Esophagus muscularis mucosa (tissue), 4 donors: ENCODE measurements at places on chromosomes 13 and 19. TPM values are rescaled to one million over a fixed set of nuclear protein-coding genes. Genes with fewer than 3 reads are reported as not detected.

DNA sequence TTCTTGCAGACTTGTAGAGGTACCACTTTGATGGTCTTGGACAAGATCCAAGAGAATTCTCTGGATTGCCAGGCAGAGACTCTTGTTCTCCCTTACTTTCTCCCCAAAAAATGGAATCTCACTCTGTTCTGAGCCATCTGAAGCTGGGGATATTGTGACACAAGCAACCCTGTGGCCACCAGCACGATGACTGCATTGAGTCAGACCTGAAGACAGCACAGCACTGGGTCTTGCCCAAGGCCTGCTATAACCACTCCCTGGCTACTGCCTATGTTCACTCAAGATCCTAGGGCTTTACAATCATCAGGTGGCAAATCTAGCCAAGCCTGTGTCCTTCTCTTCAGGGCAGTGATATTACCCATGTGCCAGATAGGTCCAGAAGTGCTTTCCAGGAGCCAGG is 202.5 kb upstream of the SERP2 start:
- peak; percentile 50 for DNase-seq

DNA sequence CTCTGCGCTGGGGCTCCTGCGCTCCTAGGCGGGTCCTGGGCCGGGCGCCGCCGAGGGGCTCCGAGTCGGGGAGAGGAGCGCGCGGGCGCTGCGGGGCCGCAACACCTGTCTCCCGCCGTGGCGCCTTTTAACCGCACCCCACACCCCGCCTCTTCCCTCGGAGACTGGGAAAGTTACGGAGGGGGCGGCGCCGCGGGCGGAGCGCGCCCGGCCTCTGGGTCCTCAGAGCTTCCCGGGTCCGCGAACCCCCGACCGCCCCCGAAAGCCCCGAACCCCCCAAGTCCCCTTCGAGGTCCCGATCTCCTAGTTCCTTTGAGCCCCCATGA is at the start of gene GJB2:
GJB2 (minus strand) TSS at position 103 of the 326 bp plus-strand sequence. CDS start 3,357 bp downstream, outside the sequence.
- no peak for DNase-seq

DNA sequence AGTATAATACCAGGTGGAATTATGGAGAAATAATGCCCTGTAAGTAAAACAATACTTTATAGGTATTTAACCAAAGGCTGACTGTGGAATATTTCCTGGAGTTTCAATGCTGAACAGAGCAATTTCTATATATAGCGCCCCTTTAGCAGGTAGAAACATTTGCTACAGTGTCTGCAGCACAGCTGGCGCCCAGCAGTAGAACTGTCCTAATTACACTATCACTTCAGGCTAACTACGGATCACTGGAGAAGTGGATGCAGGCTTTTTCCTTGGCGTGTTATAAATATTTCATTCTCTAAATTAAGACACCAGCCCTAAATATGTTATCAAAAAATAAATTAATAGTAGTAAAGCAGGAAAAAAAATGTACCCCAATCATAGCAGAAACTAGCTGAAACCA is 3.1 kb downstream of the SHISA2 start:
- no peak for DNase-seq

DNA sequence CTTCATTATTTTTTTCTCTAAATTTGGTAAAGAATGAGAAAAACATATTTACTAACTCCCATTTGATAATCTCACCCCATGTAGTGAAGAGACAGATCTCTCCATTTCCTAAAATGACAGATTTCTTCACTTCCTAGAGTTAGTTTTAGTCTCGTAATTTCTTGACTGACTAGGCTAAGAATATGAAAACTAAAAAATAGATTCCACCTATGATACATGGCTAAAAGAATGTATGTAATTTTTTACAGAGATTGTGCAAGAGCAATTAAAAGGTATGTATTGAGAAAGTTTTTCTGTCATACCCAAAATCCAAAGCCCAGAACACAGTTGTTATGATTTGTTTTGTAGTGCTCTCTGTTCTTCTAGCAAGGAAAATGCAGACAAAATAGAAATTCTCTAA is 9.5 kb downstream of the NALCN start:
- DNase-seq: no peak

DNA sequence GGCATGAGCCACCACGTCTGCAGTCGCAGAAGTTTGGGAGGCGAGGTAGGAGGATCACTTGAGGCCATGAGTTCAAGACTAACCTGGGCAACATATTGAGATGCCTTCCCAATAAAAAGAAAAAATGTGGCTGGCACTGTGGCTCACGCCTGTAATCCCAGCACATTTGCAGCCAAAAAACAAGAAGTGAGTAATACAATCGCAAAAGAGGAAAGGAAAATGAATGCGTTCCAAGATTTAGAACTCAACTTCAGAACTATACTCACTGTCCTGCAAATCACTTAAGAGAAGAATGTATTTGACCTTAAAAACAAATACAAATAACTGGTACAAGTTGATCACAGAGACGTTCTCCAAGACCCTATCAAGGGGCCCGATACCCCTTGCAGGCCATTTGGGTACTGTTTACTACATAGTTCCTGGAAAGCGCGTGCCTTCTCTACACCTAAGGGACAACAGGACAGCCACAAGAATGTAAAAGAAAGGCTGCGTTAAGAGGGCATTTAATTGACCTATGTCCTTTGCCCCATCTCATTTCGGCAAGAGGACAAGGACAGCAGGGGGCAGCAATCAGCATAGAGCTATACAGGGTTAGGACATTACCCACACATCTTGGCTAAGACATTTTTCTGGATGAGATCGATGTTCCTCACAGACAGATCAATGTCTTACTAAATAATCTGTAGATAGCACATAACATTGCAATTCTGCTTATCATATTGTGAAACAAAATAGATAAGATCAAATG is 41.3 kb downstream of the FLT3 start:
- DNase-seq: no peak

- no peak for DNase-seq
Observed at GRCh38 chr13:71939186-71939585, 72.2 kb upstream of the DACH1 start.

GRCh38 chr19:56189785-56190184 is 7.8 kb downstream of the ZSCAN5B start:
- no peak for DNase-seq

GRCh38 chr13:106657104-106657503 is 89.2 kb upstream of the ARGLU1 start:
- no peak for DNase-seq

GRCh38 chr13:22428188-22428828 is 752.5 kb upstream of the SGCG start:
- DNase-seq: no peak

- no peak for DNase-seq
Observed at GRCh38 chr13:87498681-87499080, 172.5 kb upstream of the SLITRK5 start.

GRCh38 chr19:18987456-18987855 is 45.9 kb downstream of the SUGP2 start:
- DNase-seq: no peak

DNA sequence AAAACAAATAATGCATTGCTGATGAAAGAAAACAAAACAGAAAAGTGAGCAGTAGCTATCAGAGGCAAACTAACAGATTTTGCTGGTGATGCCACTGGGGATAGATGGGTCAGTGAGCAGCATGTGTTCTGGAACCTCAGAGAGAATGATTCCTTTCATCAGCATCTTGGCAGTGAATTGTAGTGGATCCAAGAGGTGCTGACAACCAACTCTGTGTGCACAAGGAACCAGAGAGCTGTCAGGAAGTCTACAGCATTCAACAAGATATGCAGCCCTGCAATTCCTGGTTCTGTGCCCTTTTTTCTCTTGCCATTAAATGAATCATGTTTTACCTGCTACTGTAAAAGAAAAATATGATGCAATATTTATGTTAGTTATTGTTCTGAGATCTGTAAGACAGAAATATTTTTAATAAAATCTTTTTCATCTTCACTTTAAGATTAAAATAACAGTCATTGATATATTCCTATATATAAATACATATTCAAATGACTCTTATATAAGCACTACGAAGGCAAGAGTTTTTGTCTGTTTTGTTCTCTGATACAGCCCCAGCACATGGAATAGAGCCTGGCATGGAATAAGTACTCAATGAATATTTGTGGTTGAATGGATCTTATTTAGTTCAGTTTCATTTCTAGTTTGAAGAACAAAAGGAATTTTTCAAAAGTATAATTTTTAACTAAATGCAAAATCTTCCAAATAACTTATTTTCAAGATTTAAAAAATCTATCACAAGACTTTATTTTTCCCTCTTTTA is 80.8 kb downstream of the FREM2 start:
- no peak for DNase-seq

DNA sequence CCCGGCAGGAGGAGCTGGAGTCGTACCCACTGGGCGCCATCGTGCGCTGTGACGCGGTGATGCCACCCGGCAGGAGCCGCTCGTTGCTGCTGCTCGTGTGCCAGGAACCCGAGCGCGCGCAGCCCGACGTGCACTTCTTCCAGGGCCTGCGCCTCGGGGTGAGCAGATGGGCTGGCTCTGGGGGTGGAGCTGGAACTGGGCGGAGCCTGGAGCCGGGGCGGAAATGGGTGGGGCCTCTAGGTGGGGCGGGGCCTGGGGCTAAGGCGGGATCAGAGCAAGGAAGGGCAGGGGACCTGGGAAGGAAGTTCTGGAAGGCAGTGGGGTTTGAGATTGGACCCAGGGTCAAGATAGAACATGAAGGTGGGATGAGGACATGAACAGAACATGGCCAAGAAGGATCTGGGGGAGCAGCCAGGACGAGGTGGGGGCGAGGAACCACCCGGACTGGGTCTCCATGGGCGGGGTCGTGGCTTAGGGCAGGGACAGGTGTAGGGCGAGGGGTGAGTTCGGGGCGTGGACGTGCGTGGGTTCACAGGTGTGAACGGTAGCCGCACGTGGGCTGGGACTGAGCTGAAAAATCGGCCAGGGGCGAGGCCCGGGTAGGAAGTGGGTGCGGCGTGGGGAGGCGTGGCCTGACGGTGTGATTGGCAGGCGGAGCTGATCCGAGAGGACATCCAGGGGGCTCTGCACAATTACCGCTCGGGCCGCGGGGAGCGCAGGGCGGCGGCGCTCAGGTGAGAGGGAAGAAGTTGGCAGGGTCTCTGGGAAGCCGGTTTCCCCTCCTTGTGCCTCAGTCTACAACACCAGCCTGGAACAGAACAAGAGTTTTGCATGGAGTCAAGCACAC is 4.7 kb downstream of the EPS8L1 start:
- no peak for DNase-seq

DNA sequence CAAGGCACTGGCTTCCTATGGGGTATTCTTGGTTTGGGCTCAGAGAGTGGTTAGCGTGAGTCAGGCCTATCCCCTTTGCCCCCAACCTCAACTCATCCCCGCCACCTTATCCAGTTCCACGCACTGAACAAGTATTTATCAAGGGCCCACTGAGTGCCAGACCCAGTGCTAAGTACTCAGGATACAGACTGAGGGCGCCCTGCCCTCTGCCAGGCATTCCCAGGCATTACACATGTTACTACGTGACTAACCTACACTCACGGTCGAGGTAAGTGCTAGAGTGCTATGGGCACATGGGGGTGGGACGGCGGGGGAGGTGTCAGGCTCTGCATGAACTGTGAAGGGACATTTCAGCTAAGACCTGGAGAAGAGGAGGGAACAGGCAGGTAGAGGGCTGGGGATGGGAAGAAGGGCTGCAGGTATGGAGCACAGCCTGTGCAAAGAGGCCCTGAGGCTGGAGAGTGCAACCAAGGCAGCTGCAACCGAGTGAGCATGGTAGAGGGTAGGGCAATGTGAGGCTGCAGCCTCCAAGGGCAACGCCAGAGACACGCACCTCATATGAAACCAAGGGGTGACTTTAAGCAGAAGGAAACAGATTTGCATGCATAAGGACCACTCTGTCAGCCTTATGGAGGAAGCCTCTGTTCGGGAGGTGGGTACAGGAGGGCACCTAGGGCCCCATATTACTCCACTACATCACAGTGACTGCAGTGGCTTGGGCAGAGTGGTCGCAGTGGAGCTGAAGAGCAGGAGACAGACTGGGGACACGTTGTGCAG is 22.5 kb downstream of the DHRS12 start:
- no peak for DNase-seq

DNA sequence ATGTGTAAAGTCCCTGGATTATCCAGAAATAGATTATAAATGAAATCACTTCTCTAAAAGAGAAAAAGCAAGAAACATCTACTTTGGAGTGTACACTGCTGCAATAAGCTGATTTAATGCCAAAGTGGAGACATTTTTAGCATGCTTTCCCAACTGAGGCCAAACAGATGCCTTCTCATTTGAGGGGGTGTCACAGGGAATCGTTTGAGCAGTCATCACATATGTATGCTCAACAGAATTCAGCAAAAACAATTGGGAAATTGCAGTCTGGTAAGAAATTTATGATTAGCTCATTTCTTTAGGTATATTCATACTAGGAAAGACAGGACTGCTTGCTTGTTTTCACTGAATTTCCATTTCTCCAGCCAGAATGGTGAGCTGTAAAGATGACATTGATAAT is 27.3 kb upstream of the TPP2 start:
- DNase-seq: no peak

The ZNF560 gene
- total RNA-seq: not detected

The CA11 gene
- 16.5 TPM for total RNA-seq

The C19orf85 gene
- not detected for total RNA-seq

The RGL3 gene
- total RNA-seq: 2.2 TPM

The MYH14 gene
- total RNA-seq: 2.5 TPM

The HTR2A gene
- total RNA-seq: 0.32 TPM

The ATP4B gene
- total RNA-seq: not detected

The THSD8 gene
- total RNA-seq: not detected

The NLRP12 gene
- 1.8 TPM for total RNA-seq
